ENCODE measurements at places on chromosomes 5 and 9. TPM values are rescaled to one million over a fixed set of nuclear protein-coding genes. Genes with fewer than 3 reads are reported as not detected.

The TRAF1 gene
- 3.9 TPM for polyA plus RNA-seq

The PTPN3 gene
- polyA plus RNA-seq: 2.8 TPM

The LRRC26 gene
- not detected for polyA plus RNA-seq

The NAA35 gene
- polyA plus RNA-seq: 7.9 TPM

The ZNF618 gene
- polyA plus RNA-seq: 1.4 TPM

The ANKRD34B gene
- polyA plus RNA-seq: not detected

The NXNL2 gene
- polyA plus RNA-seq: 0.07 TPM

The C6 gene
- 71.2 TPM for polyA plus RNA-seq

The FUT7 gene
- polyA plus RNA-seq: 0.07 TPM

The PTGS1 gene
- polyA plus RNA-seq: 4.5 TPM

The FABP6 gene
- polyA plus RNA-seq: 0.68 TPM

The ACTBL2 gene
- not detected for polyA plus RNA-seq

The C7 gene
- polyA plus RNA-seq: 518 TPM

The GPX8 gene
- polyA plus RNA-seq: 17.7 TPM

The FOXD4L3 gene
- polyA plus RNA-seq: 0.05 TPM

The SLC27A4 gene
- 21.7 TPM for polyA plus RNA-seq

The CORO2A gene
- 0.09 TPM for polyA plus RNA-seq

The ANKRD31 gene
- polyA plus RNA-seq: 0.05 TPM

The CARD6 gene
- polyA plus RNA-seq: 3.8 TPM

The F2RL1 gene
- polyA plus RNA-seq: 0.68 TPM
